ENCODE measurements at places on chromosomes 16 and 17.

- no peak for DNase-seq
Observed at GRCh38 chr17:83147280-83147679, 67.9 kb downstream of the METRNL start.

- no peak for DNase-seq
Observed at GRCh38 chr16:24367186-24367710, 111.1 kb downstream of the CACNG3 start.

DNA sequence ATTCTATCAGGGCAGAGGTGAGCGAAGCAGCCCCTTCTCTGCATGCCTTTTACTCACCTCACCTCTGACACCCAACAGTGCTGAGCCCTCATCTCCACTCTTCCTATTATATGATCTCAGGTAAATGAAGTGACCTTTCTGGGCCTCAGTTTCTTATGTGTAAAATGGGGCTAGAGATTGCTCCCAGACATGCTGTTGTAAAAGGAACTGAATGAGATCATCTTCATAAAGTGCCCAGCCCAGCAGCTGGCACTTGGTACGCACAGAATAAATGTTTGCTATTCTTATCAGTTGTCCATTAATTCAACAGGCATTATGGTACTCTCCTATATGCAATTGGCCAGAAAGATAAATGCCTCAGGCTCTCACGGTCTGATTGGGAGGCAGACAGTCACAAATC lies 4.5 kb upstream of the GALK1 start:
- no peak for DNase-seq

GRCh38 chr16:76940251-76940650 lies 250.7 kb upstream of the MON1B start:
- no peak for DNase-seq

DNA sequence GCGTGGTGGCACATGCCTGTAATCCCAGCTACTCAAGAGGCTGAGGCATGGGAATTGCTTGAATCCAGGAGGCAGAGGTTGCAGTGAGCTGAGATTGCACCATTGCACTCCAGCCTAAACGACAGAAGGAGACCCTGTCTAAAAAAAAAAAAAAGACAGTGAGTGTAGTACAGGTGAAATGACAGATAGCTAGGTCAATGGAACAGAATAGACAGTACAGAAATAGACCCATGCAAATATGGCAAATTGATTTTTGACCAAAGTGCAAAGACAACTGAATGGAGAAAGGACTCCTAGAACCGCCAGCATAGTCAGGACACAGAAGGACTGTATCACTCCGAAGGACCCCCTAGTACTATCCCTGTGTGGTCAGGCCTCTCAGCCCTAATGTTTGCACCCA lies 16.6 kb upstream of the PYY start:
- no peak for DNase-seq

DNA sequence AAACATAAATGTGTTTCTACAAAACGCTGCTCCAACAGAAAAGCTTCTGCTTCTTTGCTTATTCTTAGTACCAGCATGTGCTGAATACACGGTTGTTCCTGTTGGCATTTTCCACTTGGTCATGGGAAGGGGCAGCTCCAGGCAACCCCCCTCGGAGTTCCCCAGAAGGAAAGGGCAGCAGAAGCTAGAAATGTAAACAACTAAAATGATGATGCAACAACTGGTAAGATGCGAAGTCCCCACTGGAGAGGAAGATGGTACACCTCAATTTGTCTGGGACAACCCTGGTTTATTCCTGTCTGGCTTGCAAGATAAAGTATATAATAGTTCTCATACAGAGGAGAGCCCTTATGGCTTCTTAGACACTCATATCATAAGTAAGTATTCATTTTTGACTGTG lies 9.2 kb upstream of the CCL13 start:
- no peak for DNase-seq

DNA sequence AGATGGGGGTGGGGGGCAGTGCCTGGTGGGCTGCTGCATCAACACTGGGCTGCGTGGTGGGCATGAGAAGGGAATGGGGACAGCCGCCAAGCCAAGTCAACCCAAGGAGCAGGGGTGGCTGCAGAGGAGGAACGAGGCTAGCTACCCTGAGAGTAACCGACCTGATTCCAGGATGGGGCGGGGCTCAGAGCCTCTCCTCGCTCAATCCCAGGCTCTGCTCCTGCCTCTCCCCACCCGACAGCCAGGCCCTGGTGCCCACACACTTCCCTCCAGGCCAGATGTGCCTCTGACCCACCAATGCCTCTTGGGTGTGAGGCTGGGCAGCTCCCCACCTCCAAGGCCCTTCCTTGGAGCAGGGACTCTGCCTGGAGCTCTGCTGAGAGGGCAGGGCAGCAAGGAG lies 2.7 kb downstream of the NPTX1 start:
- no peak for DNase-seq

DNA sequence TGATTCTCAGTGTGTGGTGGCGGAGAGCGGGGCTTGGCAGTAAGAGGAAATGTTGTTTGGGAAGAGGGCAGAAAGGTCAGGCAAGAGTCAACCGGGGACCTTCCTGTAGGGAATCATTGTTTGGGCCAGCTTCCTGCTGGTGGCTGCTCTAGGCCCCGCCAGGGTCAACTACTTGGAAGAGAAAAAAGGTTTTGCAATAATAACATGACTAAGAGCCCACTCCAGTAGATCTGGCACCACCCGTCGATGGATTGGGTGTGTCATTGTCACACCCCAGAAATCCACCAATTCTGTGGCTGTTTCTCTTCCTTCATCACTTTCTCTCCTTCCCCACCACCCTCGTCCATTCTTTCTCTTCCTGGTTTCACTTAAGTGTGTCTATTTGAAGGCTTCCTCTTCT lies 4.2 kb upstream of the KRT24 start:
- DNase-seq = no peak

DNA sequence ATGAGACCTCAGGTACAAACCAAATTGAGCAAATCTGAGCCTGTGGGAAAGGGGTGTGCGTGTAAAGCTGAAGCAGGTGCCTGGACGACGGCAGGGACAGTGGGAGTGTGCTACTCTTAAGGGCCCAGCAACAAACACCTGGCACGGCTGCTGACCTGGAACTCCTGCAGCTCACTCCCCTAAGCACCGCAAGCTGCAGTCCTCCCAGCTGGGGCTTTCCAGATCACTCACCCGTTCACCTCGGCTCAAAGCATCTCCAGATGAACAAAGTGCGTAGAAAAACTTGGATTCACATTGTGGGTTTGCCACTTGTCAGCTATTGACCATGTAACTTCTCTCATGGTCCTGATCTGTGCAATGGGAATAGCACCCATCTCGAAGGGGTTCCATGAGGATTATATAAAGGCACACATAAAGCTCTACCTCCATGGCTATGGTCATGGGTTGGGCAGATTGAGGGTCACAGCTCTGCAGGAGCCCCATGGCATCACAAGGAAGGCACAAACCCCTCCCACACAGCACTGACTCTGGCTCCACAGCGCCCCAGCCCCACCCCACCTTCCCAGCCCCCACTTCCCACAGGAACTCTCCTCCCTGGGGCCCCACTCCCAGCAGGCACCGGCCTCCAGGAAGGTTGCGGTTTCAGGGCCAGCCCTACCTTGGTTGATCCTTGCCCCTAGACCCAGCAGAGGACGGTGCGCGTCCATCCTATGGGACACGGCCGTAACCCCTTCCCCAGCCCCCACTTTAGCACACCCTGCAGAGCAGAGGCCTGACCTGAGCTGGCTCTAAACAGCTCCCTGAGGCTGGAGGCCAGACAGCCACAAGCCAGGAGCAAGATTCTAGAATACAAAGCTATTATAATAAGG lies 21.9 kb downstream of the ST3GAL2 start:
- DNase-seq = no peak

- DNase-seq = peak; percentile 23
Observed at GRCh38 chr16:11180489-11180888, 75.5 kb downstream of the SOCS1 start.

DNA sequence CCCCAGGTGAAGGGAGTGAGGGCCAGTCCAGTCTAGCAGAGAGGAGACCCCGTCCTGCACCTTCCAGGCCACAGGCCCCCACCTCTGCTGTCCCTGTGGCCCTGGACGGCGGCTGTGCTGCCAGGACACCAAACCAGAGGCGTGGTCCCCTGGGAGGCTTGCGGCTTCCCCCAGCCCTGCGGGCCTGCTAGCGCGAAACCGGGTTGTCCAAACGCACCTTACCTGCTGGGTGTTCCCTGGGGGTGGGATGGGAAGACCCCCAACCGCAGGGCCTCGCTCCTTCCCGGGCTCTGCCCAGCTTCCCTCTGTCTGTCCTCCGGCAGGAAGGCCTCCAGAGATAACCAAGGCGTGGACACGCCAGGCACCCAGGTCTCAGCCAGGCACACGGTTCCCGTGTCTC lies 19.6 kb upstream of the CACNA1H start:
- no peak for DNase-seq

DNA sequence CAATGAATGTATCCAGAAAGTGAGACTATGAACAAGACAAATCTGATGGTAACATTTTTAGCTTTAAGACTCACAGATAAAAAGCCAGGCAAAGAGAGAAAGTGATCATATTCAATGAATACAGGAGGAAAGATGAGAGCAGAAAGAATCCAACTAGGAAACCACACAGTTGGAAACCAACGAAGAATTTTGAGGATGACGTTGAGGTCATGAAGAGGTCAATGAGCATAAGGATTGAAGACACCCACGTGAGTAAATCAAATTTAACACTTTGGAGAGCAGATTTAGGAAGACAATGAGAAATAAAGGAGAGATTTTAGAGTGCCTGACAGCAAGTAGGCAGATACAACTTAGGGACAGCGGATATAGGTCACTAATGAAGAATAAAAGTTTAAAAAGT lies 948.1 kb downstream of the KCNJ2 start:
- no peak for DNase-seq

GRCh38 chr17:50583641-50584040 lies 23.1 kb downstream of the CACNA1G start:
- DNase-seq = no peak

DNA sequence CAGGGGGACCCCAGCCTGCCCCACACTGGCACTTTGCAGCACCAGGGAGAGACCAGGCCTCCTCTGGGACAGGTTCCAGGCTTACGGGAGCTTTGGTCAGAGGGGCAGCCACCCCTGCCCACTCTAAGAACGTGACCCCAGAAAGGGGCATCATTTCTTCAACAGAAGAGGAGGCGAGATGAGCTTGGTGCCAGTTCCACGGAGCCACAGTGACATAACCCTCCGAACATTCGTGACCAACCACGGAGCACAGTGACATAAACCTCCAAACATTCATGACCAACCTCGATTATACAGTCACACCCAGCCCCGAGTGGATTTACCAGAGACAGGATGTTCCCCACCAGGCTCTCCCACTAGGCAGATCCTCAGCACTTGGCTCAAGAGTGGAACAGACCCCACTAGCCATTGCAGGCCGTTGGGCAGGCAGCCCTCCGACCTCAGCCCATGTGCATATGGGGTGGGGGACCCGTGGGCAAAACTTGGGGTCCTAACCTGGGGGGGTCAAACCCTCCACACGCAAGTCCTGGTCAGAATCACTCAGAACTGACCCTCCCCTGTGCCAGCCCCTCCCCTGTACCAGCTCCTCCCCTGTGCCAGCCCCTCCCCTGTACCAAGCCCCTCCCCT lies 112.9 kb downstream of the METRNL start:
- no peak for DNase-seq

- no peak for DNase-seq
Observed at GRCh38 chr17:73030501-73030921, 62.0 kb downstream of the SLC39A11 start.

DNA sequence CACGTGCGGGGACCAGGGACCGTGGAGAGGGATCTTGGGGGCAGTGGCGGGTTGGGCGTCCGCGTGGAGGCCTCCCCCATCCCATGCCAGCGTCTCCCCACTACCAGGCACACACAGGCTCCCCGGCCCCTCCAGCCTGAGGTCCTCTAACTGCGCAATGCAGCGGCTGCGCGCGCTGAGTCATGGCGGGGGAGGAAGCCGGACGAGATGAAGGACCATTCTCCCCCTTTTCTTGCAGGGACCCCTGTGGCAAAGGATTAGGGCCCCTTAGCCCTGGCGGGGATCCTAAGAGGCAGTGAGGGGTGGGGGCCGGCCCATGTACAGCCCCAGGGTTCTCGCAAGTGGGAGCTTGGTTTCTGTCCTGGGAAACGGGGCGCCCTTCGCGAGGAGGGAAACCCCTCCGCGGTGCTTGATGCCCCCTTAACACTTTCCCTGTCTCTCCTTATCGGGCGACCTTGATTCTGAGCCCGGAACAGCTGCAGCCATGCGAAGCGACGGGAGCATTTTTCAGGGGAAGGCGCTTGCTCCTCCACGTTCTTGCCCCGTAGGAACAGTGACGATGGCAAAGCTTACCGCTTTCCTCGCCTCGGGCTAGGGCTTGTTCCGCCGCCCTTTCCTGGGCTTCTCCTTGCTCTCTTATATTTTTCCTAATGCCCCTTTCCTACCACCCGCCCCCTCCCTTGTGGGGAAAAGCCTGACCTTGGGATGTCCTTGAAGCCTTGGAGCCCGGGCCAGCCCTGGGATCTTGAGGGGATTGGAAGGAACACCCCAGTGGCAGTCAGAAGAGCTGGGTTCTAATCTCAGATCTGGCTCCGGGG lies 592 bp downstream of the ALDOA start:
- peak; percentile 43 for DNase-seq

DNA sequence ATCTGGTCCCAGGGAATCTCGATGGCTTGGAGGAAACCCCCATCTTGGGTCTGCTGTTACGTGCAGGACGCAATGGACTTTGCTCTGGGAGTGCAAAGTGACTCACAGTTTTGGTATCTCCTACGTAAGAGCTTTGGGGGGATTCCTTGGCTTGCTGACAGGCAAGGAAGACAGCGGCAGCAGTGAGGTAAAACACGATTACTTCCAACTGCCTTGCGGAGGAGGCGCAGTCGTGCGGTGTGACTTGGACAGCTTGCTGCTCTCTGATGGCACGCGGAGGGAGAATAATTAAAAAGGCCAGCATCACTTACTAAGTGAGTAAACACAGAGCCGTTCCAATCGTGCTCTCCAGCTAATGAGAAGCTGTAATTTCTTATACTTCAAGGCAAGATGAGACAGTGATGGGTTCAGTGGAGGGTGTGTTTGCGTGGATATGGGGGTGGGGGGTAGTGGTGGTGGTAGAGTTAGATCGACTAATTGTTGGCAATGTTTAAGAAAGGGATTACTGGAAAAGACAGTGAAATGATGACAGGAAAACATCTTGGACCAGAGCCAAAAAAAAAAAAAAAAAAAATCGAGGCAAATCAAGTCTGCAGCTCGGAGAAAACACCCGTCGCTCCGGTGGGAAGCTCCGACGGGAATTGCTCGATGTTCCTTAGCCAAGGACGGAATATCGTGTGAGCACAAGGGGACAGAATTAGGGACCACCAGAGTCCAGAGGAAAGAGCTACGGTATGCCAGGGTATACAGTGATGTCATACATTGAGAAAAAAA lies 184.8 kb upstream of the ZFHX3 start:
- peak; percentile 43 for DNase-seq

Data from head of caudate nucleus (tissue), 42 donors.